ENCODE measurements at places on chromosomes 7 and 10. TPM values are rescaled to one million over a fixed set of nuclear protein-coding genes. Genes with fewer than 3 reads are reported as not detected.

DNA sequence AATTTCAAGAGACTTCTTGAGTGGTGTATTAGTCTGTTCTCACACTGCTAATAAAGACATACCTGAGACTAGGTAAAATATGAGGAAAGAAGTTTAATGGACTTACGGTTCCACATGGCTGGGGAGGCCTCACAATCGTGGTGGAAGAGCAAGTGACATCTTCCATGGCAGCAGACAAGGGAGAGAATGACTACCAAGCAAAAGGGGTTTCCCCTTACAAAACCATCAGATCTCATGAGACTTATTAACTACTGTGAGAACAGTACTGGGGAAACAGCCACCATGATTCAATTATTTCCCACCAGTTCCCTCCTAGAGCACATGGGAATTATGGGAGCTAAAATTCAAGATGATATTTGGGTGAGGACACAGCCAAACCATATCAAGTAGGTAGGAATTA is 150.5 kb downstream of the PCDH15 start:
- no peak for DNase-seq

- DNase-seq, result peak; percentile 82
Observed at GRCh38 chr10:17228091-17229015, at the start of gene VIM. Gene VIM, plus strand, starts transcription at chr10:17228241. Its CDS starts 1,182 bp downstream, at chr10:17229423.

- no peak for DNase-seq
Observed at GRCh38 chr10:52410916-52411315, 96.8 kb downstream of the DKK1 start.

The OPN1SW gene
- polyA plus RNA-seq, result not detected

The OAT gene
- polyA plus RNA-seq, result 40.3 TPM

Measured in H1 (cell line).